ENCODE measurements at places on chromosomes 6 and 20.

DNA sequence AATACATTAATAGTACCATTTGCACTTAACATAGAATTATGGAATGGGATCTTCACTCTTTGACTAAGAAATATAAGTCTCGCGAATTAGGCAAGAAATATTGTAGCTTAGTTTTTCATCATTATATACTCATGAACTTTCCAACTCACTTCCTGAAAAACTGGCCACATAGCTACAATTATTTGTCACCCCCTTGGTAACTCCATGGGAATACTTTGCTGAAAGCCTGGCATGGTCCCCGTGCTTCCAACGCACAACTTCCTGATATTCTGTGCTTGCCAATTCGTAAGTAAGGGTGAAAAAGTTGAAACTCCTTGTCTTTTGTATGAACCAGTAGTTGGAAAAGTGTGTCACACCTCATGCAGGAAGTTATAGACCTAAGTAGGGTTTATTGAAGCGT, 23.7 kb upstream of the HLA-DQA1 start:
- DNase-seq = no peak

DNA sequence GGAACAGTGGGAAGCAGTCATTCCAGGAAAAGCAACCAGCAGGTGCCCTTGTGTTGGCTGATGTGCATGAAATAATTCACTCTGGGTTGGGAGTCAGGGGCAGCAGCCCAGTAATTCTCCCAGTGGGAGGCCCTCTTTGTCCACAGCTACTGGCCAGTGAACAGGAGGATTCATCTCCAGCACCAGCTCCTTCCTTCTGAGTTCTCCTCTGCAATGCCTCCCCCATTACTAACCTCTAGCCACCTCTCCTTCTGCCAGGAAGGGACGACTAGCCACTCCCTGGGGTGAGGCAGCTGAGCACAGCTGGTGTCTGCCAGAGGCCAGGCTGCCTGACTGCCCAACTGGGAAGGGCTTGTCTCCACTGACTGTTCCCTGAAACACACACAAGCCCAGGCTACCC, 12.5 kb upstream of the R3HDML start:
- DNase-seq = no peak

- no peak for DNase-seq
These were observed 444.2 kb downstream of the CDH26 start for GRCh38 chr20:60402189-60403058.

GRCh38 chr6:168293636-168294530, 25.7 kb downstream of the DACT2 start:
- DNase-seq = no peak

GRCh38 chr20:10509376-10509775, 74.3 kb downstream of the SLX4IP start:
- DNase-seq = no peak

All from stimulated activated CD4-positive, alpha-beta T cell treated with anti-CD3 and anti-CD28 coated beads, Interleukin-12 subunit alpha, Interleukin-12 subunit beta, amount 100 ng/mL, for 24 hours (primary cell).